Vagina (tissue), 2 donors: ENCODE measurements at places on chromosomes 2 and 18. TPM values are rescaled to one million over a fixed set of nuclear protein-coding genes. Genes with fewer than 3 reads are reported as not detected.

AGXT gene
- total RNA-seq, result not detected

DNA sequence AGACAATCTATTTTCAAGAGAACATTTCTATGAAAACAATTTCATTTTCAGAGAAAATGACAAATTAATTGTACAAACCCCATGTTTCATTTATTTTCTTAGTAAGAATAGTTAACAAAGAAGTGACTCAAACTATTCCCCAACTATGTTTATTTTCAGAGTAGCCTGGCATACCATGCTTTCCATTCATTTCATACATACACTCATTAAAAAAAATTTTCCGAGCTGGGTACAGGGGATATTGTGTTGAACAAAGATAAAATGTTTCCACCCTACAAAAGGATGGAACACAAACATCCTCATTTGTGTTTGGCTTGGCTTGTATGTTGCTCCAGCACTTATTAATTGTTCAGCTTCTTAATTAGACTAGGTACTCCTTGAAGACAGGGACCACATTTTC, 331.4 kb downstream of the EXOC6B start:
- DNase-seq, result no peak

DNA sequence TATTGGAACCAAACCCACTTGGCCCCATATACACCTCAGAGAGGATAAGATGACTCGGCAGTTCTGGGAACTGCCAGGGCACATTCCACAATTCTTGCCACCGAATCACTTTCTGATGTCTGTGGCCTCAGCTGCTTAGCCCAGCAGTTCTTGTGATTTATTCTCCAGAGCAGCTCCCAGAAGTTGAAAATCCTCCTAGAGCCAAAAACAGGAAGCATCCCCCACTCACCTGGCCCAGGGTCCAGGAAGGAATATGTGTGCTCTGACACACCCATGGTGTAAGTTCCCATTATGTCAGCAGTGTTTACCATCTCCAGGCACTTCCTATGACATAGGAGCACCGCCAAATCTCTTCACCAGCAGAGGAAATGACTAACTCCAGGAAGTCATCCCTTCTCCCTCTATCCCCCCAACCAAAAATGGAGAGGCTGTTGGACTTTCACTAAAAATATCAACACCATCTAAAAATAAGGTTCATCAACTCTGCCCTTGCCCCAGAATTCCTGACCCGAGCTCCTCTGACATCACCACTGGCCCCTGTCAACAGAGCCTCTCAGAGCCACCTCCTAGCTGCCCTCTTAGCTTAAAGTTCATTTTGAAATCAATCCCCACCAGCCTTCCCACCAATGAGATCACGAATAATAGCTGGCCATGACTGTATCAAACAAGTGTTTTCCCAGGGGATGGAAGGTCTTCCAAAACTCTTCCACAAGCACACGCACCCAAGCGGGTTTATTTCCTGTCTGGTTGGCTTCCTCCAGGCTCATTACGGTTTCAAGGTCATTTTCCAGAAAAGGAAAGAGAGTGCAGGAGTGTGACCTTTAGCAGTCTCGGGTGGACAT, 223.1 kb upstream of the PARD3B start:
- no peak for DNase-seq

DNA sequence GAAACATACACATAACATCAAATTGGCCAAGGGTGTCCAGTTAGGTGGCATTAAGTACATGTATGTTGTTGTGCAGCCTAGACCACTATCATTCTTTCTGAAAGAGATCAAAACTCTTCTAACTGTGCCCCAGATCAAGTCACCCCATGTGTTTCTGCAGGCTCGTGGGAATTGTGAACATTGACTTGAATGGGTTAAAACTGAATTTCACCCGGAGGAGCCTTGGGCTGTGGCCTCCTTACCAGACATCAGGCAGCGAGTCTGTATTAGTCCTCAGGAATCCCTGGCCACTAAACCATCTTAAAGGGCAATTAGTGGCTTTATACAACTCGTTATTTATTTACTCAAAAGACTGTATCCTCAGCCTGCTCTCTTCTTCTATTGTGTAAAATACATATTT, 149.0 kb upstream of the REV1 start:
- DNase-seq, result no peak
